ENCODE measurements at places on chromosomes 4 and X.
A peak's percentile ranks its signal among the peaks of the same experiment; 100 is the strongest.

DNA sequence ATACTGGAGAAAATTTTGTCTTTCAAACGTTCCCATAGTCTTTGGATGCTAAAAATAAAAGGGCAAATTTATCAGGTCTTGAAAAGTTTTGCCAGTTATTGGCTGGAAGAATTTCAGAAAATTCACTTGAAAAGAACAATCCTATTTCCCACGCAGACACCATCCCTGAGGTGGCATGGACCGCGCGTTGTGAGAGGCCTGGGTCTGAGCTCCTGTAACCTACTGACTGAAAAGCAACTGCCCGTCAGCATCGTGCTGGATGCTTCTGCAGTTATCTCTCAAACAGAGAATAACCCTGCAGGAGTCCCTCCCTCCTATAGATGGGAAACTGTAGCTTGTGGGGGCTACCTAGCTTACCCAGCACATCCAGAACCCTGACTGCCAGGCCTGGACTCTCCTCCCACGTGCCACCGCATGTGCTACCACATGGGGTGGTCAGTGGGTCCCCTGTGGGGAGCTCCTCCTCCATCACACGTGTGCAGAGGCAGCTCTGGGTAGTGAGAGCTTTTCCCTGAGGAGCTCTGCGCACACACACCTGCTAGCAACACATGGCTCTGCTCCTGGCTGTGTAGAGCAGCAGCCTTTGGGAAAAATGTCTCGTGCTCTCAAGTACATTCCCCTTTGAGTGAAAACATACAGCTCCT is 36.1 kb downstream of the NSG1 start:
- no peak for DNase-seq

DNA sequence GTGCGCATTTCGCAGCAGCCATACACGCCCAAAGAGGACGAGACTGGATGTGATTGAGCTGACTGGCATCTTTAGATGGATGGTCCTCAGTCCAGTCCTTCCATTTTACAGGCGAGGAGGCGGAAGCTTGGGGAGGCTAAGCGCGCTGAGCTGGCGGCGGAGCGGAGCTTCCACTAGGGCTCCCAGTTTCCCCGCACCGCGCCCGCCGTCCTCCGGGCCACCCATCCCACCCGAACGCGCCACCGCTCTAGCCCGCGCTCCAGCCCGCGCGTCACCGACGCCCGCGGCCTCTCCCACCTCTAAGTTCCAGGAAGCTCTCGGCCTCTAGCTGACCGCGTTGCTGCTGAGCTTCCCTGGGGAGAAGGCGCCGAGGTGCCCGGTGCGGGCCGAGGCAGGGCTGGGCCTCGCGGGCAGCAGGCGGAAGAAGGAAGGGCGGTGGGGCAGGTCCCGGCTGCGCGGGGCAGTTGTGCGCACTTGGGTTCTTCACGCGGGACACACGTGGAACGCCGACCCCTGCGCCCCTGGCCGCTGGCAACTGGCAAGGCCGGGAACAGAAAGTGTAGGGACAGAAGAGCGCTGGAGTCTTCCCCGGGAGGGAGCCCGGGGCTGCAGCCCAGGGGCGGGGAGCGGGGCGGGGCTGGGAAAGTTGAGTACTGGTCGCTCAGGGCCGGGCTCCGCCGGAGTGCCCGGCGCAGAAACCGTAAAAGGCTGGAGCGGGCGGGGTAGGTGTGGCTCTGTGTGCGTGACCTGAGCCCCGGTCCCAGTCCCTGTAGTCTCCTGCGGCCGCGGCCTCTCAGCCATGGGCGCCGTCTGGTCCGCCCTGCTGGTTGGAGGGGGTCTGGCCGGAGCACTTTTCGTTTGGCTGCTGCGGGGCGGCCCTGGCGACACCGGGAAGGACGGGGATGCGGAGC is at the start of gene STBD1:
Gene STBD1 (plus strand): TSS at position 763 of the 911 bp plus-strand sequence. CDS start 37 bp downstream, at position 800.
- peak; percentile 21 for DNase-seq

DNA sequence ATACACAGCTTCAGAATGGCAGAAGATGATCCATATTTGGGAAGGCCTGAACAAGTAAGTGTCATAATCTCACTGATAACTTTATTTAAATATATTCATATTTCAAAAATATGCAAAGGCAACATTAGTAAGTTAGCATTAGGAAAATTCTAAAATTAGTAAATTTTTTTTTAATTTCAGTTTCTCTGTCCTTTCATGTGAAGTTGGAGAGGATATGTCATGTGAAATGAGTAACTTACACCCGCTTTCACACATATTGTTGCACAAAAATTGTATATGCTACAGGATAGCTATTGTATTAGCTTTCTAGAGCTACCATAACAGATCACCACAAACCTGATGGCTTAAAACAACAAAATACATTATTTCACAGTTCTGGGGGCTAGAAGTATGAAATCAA is 24.3 kb downstream of the NFKB1 start:
- DNase-seq = no peak

DNA sequence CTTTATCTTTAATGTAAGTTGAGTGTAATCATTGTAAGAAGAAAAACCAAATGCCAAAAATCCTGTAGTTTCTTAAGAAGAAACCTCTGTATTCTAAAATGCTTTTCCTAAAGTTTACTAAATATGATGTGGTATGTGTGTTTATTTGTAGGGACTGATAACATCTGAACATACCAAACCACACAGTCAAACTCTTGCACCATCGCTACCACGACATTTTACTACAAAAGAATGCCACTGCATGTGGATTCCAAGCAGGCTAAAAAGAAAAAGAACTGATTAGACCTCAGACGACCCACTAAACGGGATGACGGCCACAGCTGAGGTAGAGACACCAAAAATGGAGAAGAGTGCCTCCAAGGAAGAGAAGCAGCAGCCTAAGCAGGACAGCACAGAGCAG is 46.1 kb downstream of the LAS1L start:
- no peak for DNase-seq

DNA sequence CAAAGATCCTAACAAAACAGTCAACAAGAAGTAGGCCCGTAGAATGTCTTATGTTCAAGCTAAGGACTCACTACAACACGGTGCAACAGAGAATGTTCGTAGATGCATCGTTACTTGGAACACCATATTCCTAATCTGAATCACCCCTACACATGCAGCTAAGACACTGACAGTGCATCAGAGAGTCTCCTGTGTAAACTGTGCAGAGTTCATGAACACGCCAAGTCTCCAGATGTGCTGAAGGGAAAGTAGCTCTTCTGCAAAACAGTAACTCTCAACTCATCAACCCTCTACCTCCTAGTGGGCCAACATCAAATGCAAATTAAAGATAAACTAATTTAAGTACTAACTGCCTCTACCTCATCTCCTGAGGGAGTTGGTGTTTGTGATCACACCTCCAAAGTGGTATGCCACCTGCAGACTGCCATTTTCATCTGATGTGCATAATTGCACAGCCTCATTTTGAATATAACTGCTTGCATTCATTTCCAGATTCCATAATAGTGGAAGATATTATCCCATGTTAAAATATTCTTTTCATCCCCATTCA is 73.5 kb downstream of the MOSPD2 start:
- DNase-seq = no peak

DNA sequence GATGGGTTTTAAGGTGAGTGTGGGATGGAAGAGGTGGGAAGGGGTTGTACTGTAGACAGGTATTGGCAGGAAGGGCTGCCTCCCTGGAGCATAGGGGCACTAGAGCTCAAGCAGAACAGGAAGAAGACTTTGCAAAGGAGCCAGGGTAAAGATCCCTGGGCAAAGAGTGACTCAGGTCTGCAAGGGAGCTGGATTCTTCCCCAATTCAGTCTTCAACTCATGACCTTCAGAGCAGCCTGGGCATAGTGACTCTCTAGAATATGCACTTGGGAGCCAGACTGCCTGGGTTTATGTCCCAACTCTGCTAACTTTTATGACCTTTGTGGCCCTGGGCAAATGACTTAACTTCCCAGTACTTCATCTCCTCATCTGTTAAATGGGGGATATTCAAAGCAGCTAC is 4.0 kb downstream of the LONRF3 start:
- DNase-seq = no peak

GRCh38 chrX:31110657-31111056 is 38.8 kb upstream of the FTHL17 start:
- no peak for DNase-seq

- DNase-seq = no peak
Observed at GRCh38 chrX:150348365-150348764, 14.8 kb upstream of the MAMLD1 start.

All from natural killer cell (primary cell).